ENCODE measurements at places on chromosomes 16 and 17.
A peak's percentile ranks its signal among the peaks of the same experiment; 100 is the strongest.

DNA sequence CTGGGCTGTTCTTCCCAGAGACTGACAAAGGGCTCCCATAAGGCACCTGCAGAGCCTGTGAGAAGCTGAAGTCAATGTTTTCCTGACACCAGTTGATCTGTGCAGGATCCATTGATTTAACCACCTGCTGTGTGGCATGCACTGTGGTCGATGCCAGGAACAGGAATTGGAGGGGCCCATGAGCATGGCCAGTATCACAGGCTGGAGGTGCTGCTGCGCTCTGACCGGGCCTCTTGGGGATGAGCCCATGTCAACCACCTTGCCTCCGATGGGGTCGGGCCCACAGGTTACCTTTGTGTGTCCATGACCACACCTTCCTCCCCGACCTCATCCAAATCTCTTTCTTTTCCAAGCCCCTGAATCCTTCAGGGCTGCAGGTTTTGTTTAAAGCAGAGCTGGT lies 18.2 kb upstream of the STH start:
- DNase-seq: no peak

GRCh38 chr17:55588446-55589242 lies 77.4 kb upstream of the SMIM36 start:
- no peak for DNase-seq

GRCh38 chr16:72937916-72938794 lies 109.8 kb downstream of the ZFHX3 start:
- DNase-seq: no peak

DNA sequence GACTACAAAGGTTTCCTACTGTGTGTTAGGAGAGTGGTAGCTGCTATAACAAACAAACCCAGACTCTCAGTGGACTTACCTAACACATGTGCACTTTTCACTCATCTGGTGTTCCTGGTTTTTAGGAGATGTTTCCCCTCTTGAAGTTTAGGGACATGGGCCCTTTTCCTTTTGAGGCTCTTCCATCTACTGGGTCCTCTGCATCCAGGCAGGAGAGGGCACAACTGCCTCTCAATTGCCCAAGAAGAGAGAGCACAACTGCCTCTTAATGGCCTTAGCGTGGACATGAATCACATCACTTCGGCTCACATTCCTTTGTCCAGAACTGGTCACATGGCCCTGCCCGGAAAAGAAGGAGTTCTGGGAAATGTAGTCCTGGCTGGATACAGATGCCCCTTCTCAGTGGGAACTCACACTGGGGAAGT lies 9.8 kb upstream of the TNRC6C start:
- DNase-seq: no peak

GRCh38 chr17:79952265-79952877 lies 83.3 kb downstream of the TBC1D16 start:
- no peak for DNase-seq

GRCh38 chr16:66918803-66919568 lies at the start of gene CDH16:
TSS of gene CDH16 (minus strand) at chr16:66918885. CDS start at chr16:66918065, 820 bp downstream.
- DNase-seq: no peak

DNA sequence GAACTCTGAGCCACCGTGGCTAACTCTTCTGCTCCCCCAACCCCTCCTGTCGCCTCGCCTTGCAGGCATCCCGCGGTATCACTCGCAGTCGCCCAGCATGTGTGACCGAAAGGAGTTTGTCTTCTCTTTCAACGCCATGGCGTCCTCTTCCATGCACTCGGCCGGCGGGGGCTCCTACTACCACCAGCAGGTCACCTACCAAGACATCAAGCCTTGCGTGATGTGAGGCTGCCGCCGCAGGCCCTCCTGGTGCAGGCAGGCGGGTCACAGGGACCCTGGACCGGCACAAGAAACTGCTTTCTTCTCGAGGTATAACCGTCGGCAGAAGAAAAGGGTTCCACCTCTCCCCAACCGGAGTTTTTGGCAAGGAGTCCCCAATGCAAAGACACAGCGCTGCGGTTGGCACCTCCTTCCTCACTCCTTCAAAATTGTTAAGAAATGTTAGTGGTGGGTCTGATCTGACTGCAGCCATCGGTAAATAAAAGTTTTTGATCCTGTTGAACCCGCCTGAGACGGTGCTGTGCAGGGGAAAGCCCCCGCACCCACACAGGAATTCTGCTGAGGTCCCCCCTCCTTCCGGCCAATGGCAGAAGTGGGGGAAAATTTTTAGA lies 2.6 kb downstream of the FOXF1 start:
- no peak for DNase-seq

DNA sequence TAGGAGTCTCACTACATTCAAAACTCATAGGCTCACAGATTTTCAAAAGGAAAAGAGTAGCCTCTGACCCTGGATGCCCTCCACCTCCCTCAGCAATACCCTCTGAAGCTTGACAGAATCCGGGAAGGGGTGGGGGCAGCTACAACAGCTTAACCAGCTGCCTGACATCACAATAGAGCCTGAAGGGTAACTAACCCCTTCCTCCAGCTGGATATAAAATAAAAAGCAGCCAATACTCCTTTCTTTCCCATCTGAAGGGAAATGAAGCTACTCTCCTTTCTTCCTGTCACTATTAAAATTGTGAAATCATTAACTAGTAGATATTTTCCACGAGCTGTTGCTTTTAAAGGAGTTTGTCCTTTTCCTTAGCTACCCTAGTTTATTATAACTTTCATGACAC lies 24.0 kb downstream of the USP31 start:
- DNase-seq: no peak

DNA sequence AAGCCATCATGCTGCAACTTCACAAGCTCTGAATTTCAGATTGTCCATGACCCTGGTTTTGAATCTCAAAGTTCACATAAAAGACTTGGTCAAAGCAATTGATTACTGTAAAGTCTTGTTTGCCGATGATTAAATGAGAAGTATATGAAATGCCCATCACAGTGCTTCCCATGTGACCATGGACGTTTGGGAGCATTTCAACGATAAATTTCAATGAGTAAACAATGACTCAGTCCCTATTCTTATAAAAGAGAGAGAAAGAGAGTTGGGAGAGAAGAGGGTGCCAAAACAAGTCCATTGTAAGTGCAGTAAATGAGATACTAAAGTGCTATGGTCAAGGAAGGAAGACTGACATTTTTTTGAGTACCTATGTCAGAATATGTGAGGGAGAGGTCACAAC lies 276.9 kb downstream of the SOX9 start:
- DNase-seq: no peak

DNA sequence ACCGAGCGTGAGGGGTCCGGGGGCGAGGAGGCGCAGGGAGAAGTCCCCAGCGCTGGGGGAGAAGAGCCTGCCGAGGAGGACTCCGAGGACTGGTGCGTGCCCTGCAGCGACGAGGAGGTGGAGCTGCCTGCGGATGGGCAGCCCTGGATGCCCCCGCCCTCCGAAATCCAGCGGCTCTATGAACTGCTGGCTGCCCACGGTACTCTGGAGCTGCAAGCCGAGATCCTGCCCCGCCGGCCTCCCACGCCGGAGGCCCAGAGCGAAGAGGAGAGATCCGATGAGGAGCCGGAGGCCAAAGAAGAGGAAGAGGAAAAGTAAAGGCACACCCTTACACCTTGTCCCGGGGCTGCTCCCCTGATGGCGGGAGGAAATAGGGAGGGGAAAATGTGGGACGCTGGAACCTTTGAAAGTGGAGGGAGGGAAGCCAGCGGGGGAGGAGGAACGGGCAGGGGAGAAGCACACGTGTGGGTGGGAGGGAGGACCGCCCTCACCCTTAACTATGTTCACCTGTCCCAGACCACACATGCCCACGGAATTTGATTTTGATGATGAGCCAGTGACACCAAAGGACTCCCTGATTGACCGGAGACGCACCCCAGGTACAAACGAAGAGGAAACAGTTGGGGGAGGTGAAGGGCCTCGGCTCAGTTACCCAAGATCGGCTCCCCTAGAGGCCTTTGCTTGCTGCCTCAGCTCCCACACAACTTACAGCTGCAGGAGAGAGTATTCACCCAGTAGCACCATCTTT lies 916 bp downstream of the PAGR1 start:
- peak; percentile 63 for DNase-seq

DNA sequence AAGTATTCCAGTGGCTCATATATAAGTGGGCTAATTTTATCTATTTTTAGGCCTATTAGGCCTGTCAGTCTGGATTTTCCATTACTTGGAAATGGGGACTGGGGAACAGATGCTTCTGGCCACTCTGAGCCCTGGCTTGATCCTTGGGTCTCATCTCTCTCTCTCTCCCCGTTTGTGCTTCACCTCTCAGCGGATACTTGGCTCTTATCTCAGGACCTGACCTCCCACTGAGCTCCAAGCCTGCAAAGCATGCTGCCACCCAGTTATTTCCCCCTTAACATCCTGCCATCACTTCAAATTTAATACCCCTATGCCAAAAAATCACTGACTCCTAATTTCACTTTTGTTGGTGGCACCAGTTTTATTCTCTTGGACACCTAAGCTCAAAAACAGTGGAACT lies 4.2 kb downstream of the ZNF843 start:
- no peak for DNase-seq

DNA sequence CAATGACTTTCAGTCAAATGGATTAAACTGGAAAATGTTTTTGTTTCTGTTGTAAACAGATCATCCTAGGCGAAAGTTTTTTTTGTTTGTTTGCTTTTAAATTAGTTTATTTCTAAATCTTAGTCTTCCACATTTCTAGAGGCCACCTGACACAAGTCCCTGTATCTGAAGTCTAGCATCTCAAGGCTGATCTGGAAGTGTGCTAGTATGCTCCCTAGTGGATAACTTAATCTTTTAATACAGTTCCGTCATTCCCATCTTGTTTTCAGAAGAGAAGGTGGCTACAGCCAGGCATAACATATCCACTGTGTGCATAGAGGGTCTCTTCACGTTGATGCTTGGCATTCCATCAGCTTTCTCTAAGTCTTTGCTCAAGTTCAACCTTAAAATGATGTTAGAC lies 7.6 kb downstream of the IFT20 start:
- DNase-seq: no peak

DNA sequence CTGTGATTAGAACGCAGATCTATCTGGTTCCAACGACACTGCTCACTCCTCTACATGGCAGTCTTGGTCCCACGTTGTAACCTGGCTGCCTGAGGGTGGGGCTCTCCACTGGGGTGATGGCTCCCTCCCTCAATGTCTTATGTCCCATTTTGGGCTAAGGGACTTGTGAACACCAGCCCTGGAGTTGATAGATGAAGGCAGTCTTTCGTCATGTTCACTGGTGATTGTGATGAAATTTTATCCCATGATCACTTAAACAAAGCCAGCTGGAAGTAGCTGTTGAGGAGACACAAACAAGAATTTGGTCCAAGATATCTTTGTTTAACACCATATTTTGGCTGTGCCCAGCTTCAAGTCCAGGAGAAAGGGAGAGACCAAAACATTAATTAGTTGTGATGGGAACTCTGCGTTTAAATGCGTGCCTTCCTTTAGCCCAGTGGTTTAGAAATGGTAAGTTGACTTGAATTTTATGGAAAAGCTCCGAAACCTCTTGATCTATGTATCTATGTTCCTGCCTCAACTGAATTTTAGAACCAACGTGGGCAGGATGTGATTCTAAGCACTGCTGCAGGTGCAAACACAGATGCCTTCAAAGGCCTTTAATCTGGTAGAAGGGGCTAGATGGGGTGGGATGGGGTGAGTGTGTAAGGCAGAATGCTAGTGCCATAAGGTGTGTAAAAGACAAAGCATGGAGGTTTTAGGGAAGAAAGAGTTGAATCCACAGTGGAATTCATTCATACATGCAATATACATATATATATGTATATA lies 186.8 kb upstream of the IRX3 start:
- no peak for DNase-seq

DNA sequence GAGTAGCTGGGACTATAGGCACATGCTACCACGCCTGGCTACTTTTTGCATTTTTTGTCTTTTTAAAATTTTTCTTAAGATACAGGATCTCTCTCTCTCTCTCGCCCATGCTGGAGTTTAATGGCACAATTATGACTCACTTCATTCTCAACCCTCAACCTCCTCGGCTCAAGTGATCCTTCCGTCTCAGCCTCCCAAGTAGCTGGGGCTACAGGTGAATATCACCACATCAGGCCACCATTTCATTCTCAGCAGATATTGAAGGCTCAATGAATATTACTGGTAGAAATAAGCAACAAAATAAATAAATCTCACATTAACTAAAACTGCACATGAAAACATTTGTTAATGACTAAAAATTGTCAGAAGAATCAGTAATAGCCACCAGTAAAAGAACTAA lies 41.7 kb downstream of the BRIP1 start:
- no peak for DNase-seq

- peak; percentile 76 for DNase-seq
Observed at GRCh38 chr17:82449131-82449882, 1.2 kb downstream of the CYBC1 start.

DNA sequence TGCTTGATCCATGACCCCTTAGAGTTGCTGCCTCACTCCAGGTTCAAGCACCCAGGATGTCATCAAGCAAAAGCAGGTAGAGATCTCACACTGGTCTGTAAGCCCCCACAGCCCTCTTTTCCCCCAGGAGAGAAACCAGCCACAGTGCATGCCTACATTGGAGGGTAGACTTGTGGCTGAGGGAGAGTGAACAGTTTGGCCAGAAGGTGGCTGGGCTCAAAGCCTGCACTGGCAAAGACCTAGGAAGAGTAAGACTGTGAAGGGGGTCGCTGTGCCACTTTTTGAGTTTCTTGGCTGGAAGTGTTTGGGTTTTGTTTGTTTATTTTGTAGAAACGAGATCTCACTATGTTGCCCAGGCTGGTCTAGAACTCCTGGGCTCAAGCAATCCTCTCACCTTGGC lies 28.5 kb downstream of the HOXB1 start:
- no peak for DNase-seq

GRCh38 chr16:55933038-55933437 lies 57.9 kb upstream of the CES5A start:
- no peak for DNase-seq

All from CD8-positive, alpha-beta T cell (primary cell).